PC-9 (cell line): ENCODE measurements at places on chromosomes 5 and 9.

DNA sequence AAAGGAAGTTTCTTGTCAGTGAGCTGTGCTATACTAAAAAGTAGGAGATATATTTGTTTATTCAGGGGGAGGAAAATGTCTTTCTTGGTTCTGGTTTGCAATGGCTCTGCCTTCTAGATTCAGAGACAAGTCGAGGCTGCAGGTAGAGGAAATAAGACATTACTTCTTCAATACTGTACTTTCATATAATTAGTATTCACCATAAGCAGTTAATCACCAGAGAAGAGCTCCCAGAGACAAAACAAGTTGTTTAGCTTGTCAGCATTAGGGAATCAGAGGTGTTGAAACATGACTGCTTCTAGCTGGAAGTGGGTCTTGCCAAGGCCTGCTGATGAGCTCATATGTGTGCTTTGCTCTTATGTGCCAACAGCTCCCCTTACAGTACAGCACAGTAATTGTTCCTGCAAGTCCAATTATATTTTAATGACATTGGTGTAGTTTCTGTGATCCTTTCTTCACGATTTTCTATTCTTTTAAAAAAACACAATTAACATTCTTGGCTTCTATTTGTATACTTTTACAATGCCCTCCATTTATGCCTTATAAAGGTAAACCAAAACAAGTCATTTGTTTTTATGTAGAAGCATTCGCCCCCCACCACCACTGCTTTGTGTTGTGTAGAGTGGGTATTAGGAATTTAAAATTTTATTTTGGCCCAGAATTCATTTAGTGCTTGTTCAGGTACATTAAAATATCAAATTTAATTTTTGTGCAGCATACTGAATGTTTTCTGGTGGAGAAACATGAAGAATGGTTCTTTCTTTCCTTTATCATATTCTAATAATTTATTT is 112.2 kb downstream of the RPS23 start:
- DNase-seq: peak; percentile 28

GRCh38 chr5:169798906-169799660 is 162.0 kb downstream of the DOCK2 start:
- peak; percentile 76 for DNase-seq

GRCh38 chr5:25241981-25242380 is 597.2 kb upstream of the CDH10 start:
- DNase-seq: no peak

- DNase-seq: no peak
Observed at GRCh38 chr5:41250351-41250987, 37.1 kb upstream of the C6 start.

GRCh38 chr9:114616684-114617520 is 5.8 kb downstream of the TMEM268 start:
- no peak for DNase-seq

DNA sequence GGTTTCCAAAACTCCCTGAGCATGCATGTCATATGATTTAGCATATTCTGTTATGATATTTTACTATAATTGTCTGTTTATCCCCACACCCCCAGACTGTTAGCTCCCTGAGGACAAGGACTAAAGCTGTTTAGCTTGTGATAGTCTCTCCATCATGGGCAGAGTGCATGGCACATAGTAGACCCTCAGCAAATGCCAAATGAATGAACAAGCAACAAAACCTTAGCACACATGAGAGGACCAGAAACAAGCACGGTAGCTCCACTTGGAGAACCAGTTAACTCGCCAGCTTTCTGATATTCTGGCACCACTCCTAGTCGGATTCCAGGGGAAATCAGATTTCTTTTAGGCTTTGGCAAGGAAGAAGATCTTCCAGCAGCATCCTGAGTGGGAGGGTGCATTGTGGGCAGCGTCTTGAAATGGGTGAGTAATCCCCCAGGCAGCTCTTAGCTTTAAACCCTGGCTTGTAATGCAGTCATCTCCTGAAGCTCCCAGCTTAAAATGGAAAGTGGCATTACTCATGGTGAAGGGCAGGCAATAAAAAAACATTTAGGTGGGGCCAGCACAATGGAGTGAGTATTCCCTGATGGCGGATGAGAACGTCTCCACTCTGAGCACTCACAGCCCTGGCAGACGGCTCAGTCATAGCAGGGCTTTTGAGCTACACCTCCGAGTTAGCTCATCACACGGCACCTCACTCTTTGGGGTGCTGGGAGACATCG is 41.1 kb downstream of the FGF1 start:
- DNase-seq: peak; percentile 80

GRCh38 chr5:108617467-108618435 is 129.9 kb upstream of the FER start:
- DNase-seq: no peak
